ENCODE measurements at places on chromosomes 4 and X. TPM values are rescaled to one million over a fixed set of nuclear protein-coding genes. Genes with fewer than 3 reads are reported as not detected.

Gene WAS
- 2.2 TPM for polyA plus RNA-seq

- DNase-seq, result no peak
Measured at GRCh38 chrX:155613927-155614559, 1.3 kb upstream of the TMLHE start.

DNA sequence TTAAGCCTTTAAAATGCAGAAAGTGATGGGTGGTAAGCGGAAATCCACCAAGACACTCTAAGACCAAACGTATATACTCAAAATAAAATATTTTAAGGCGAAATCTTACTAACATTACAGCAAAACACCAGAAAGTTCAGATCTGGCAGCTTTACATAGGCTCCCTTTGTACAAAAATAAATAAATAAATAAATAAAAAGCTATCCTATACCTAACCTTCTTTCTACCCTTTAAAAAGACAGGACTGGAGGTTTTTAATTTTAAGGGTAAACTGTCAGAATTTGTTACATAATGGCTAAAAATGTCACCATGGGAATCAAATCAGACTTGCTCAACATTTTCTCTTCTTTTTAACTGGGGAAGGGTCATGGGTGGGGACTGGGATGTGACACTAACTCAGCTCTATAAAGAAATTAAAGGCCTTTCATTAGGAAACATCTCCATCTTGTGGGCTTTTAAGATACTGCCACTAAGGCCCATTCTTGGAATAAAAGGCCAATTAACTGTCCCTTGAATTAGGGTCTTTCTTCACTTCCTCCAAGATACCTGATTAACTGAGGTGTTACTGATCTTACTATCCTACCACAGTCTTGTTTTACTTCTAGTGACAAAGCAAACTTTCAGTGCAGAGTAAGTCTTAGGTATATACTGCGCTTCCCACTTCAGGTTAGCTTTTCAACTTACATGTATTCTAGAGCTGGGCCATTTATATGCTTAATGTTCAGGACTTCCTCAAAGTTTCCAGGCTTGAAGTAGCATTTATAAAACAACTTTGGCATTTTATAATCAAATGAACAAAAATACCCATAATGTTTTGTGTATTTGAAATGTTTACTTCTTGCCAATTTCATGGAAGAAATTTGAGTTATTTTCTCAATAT lies 13.3 kb downstream of the HNRNPD start:
- no peak for DNase-seq

Gene MSL3
- polyA plus RNA-seq, result 16.3 TPM
